Bronchus fibroblast of lung (primary cell): ENCODE measurements at places on chromosomes 1 and 21. TPM values are rescaled to one million over a fixed set of nuclear protein-coding genes. Genes with fewer than 3 reads are reported as not detected.

Gene IFNLR1
- not detected in 2 replicates for total RNA-seq

Gene CCDC17
- total RNA-seq, result under 0.01 and 0.15 TPM in 2 replicates

Gene TMEM200B
- 17.1 and 19.7 TPM in 2 replicates for total RNA-seq

Gene HCRTR1
- not detected in 2 replicates for total RNA-seq

Gene CCT8
- 265 and 278 TPM in 2 replicates for total RNA-seq

Gene OR2T35
- total RNA-seq, result not detected in 2 replicates

Gene DYNLT5
- 0.30 and 1.7 TPM in 2 replicates for total RNA-seq

Gene MTARC2
- 4.6 and 5.0 TPM in 2 replicates for total RNA-seq

Gene OR2M3
- not detected in 2 replicates for total RNA-seq

Gene TNNI3K
- total RNA-seq, result not detected in 2 replicates
